Stimulated activated CD8-positive, alpha-beta memory T cell treated with anti-CD3 and anti-CD28 coated beads, Interleukin-7, amount 100 ng/mL, for 1 hour (primary cell): ENCODE measurements at places on chromosomes 3 and 15.

- no peak for DNase-seq
Measured at GRCh38 chr3:158953131-158953530, 151.3 kb downstream of the MFSD1 start.

GRCh38 chr3:190862209-190863118, at the start of gene GMNC:
TSS of gene GMNC (minus strand) at chr3:190862694. CDS start at chr3:190862615, 79 bp downstream.
- DNase-seq: no peak

GRCh38 chr15:90015749-90016148, 14.6 kb downstream of the ZNF710 start:
- DNase-seq: no peak

- DNase-seq: no peak
Measured at GRCh38 chr15:70234256-70234905, 136.7 kb upstream of the TLE3 start.

- DNase-seq: no peak
Measured at GRCh38 chr3:122217901-122218300, 34.4 kb downstream of the CASR start.

- no peak for DNase-seq
Measured at GRCh38 chr3:112360561-112360960, 27.6 kb downstream of the CD200 start.

DNA sequence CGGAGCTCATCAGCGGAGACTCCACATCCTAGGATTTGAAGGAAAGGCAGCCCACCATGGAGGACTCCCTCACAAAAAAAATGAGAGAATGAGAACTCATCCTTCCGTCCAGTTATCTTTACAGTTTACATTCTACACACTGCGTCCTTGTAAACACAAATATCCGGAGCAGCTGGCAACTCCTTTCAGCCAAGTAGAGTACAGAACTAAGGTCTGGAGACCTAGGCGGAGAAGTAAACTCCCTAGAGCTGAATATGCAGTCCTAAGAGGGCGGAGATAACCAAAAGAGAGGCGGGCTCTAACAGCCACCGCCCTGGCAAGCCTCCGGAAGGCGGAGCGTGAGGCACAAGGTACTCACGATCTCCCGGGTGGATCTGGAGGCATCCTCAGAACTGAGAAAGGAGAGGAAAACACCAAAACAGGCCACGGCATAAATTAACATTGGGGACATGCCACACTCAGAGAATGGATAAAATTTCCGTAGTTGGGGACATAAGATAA, 924 bp upstream of the SIN3A start:
- DNase-seq: peak; percentile 49

DNA sequence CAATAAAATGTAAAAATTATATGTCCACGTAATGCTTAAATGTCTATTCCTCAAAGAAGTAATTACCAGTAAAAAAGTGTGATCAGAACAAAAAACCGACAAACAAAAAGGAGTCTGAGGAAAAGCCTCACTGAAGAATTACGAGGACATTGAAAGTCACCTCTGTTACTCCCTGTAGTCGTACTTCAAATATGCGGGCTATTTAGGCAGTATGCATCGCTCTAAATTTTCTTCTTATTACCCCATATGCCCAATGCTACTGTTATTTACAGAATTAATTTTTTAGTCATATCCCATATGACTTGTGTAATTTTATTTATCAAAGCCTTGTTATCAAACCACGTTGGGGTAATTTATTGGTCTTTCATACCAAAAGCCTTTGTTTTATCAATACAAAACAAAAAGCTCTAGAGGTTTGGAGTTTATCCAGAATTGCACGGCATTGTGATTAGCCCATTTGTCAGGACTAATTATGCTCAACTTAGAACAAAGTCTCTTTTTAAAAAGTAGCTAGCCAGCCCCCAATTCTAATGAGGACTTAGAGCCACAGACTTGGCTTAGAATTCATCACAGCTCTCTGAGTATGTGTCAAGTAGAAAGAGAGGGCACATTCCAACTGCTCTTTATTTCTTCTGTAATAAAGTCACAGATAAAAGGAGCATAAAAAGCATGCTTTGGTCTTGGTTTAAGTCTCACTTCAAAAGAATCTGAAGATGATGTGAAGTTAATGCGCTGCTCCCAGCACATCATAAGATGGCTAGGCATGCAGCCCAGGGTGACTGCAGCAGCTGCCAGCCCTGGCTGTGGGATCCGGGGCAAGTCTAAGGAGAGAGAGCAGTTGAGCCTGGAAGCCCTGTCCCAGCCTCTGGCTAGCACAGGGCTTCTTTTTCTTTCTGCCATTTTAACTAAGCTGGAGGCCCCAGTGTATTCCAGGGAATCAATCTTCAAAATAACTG, 521.0 kb downstream of the GABRG3 start:
- no peak for DNase-seq

GRCh38 chr15:90230071-90230494, 3.7 kb downstream of the CIB1 start:
- no peak for DNase-seq

DNA sequence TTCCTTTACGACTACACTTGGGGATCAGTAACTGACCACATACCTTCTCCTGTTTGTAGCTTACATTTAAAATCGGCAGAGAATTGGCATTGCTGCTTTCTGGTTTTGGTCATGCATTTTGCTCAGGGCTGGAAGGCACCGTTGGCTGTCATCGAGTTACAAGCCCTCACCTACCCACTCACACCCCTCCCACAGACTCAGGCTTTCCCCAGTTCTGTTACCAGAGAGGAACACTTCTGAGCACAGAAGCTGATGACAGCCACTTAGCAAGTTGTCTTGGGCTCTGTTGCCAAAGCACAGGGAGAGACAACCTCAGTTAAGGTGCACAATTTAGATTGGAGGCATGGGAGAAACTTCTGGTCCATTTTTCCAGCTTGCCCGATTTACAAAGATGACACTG, 204.8 kb upstream of the TOPAZ1 start:
- DNase-seq: no peak

- DNase-seq: no peak
Measured at GRCh38 chr15:98954411-98954810, 53.2 kb downstream of the PGPEP1L start.

- DNase-seq: no peak
Measured at GRCh38 chr15:81894061-81894460, 151.8 kb downstream of the MEX3B start.

DNA sequence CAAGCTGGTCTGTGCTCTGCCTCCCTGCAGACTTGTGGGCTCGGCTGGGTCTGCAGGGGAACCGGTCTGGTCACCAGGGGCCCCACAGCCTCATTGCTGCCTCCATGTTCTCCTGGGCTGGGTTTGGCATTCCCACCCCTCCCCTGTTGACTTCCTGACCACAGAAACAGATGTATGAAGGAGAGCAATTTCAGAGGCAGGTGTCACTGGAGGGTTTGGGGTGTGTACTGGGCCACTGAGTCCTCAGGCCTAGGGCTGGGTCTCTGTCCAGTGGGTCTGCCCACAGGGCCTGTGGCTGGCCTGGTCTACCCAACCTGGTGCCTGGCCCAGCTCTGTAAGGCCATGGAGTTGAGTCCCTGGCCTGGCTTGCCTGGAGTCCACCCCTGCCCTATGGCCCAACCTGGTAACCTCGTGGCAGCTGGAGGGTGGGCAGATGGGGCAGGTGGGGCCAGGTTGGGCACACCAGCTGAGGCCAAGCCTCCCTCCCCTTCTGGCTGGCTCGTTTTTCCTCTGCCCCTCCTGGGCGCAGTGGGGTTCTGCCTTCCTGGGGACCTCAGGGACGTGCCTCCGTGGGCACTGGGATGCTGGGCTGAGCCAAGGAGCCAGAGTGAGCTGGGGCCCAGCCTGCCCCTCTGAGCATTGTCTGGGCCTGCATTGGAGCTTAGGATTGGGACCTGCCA, 20.8 kb downstream of the PLXNA1 start:
- no peak for DNase-seq

- no peak for DNase-seq
Measured at GRCh38 chr15:34594361-34594760, 10.9 kb upstream of the GOLGA8B start.

DNA sequence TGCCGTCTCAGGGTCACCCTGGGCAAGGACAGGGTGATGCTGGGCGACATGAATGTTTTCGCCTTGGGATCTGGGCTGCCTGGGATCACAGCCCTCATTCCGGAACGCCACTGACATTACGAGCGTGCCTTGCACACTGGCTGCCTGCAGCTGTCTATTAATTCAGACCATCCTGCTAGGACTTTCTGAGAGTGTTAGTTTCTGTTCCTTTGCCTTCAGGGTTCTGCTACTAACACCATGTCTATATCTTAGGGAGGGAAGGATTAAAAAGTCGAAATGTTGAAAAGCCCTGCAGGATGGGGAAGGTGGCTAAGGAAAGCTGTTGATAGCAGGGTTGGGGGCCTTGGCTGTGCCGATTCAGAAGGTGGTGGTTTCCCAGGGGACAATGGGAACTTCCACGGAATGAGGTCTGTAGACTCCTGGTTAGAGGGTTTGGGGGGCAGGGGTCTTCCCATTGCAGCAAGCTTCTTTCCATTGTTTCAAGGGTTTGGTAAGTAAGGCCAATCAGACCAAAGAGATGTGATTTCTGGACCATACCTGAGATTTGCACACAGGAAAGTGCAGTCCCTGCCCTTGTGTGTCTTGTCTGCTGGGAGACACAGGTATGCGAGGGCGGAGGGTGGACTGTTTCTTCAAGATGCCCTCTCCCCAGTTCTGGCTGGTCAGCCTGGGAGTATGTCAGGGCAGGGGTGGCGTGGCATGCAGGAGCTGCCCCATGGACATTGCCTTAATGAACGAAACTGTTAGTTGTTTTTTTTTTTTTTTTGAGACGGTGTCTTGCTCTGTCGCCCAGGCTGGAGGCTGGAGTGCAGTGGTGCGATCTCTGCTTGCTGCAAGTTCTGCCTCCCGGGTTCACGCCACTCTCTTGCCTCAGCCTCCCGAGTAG, 50.9 kb downstream of the RGMA start:
- no peak for DNase-seq

DNA sequence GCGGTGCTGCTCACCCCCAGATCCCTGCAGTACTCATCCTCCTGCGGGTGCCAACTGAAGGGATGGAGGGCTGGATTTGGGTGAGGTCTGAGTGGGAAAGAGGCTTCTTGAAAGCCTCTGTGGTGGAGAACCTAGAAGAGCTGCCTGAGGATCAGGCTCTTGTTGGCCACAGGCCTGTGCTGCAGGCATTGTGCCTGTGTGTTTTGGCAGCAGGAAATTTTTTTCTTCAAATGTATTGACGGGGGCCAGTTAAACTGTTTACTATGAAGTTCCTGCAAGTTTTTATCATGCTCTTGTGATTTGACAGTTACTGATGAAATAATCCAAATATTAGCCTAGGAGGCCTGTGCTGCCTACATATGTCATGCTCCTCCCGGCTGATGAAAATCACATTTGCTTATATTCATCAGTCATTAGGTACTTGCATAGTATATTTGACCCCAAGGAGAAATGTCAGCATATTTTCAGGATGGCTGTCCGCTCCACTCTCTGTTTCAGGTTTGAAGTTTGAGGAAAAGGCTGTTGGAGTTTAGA, 103.1 kb downstream of the THSD4 start:
- DNase-seq: no peak

DNA sequence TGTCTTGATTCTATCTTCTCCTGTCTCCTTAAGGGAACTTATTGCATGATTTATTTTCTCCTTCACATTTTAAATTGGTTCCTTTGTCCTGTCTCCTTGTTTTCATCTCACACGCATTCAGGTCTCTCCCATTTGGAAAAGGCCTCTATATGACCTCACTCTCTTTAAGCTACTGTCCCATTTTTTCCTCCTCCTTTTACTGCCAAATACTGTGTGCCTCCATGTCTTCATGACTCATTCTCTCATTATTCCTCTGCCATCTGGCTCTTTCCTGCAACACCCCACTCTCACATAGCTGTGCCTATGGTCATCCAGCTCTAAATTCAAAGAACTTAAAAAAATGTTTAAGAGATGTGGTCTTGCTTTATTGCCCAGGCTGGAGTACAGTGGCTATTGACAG, 48.0 kb downstream of the TYRO3 start:
- DNase-seq: no peak

GRCh38 chr3:120144267-120144666, 50.0 kb upstream of the GSK3B start:
- DNase-seq: no peak

DNA sequence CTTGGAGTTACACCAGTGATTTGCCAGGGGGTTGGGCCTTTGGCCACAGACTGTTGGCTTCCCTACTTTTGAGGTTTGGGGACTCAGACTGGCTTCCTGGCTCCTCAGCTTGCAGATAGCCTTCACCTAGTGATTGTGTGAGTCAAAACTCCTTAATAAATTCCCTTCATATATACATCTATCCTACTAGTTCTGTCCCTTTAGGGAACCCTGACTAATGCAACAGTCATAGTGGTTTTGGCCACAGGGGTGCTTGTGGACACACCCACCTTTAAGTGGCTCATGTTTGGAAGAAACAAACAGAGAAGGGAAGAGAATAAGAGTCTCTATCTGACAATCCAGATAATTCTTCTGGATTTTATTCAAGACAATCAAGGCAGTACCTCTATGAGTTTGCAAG, 457.7 kb downstream of the EPHA3 start:
- no peak for DNase-seq

DNA sequence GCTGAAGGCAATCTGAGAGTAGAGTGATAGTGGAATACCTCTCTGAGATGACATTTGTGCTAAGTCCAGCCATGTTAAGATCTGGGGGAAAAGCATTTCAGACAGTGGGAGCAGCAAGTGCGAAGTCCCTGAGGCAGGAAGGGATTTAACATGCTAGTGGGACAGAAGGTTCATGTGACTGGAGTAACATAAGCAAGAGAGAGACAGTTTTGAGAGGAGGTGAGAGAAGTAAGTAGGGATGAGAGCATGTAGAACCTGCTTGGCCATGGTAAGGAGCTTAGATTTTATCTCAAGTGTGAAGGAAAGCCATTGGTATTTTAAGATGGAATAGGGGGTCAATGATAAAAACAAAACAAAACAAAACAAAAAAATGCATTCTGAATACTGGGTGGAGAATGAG, 358.6 kb upstream of the KCNH8 start:
- DNase-seq: no peak

- DNase-seq: no peak
Measured at GRCh38 chr3:16467393-16467792, 46.1 kb downstream of the RFTN1 start.

- DNase-seq: no peak
Measured at GRCh38 chr3:66145408-66145733, 75.4 kb upstream of the SLC25A26 start.

DNA sequence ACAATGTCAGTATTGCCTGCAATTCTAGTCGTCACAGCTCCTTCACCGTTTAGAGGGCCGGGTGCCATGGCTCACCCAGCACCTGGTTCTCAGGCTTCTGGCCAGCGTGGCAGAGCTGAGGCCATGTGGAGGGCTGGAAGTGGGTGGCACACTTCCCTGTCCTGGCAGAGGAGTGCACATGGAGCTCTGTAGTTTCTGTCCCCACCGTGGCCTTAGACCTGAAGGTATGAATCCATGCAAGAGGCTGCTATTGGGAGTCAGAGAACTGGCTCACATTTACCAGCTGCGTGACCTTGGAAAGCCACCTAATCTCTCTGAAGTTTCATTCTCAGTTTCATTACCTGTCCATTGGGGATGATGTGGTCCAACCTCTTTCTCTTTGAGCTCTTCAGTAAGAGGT, 22.2 kb downstream of the EPHB1 start:
- no peak for DNase-seq

GRCh38 chr3:8455526-8456411, 45.9 kb upstream of the LMCD1 start:
- no peak for DNase-seq
